Hematopoietic multipotent progenitor cell treated with erythropoietin and hydrocortisone succinate and interleukin-3 and kit ligand, for 17 days (in vitro differentiated cells): ENCODE measurements at places on chromosomes 3 and 15.

DNA sequence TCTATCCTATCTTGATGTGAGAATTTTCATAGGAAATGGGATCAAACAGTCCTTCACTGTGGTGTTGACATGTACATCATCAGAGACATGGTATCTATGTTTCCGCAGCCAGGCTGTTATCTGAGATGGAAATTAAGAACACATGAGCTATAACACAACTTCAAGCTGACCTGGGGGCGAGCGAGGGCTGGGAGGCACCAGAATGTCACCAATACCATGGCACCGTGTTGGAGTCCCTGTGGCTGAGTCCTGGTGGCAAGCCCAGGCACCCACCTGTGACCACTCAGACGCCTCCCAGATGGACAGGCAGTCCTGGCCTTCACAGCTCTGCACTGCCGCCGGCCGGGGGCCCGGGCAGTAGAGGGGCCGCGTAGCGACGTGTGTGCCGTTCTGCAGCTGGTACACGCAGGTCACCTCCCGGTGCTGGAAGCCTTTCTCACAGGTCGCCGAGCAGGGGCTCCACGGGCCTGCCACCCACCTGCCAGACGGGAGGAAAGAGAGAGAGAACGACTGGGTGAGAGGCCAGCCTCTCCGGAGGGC, 263.9 kb upstream of the LYSMD4 start:
- no peak for DNase-seq

GRCh38 chr15:64029633-64030032, 16.7 kb downstream of the DAPK2 start:
- DNase-seq, result no peak

DNA sequence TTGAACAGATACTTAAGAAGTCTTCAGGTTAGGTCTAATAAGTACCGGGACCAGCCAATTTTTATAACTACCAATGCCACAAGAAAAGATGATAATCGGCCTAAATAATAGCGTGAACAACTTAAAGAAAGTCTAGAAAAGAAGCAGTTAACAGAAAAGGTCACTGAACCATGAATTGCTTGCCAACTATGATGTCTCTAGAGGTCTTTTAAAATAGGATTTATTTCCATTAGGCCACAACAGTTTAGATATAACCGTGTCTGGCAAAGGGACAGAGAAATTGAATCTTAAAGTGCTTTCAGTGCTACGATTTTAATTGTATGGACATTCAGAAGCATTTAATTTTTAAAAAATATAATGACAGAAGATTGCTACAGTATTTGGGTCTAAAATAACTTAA, 1070.4 kb downstream of the ROBO1 start:
- no peak for DNase-seq

- DNase-seq, result no peak
These were observed 25.6 kb downstream of the TMEM207 start for GRCh38 chr3:190424108-190424477.

DNA sequence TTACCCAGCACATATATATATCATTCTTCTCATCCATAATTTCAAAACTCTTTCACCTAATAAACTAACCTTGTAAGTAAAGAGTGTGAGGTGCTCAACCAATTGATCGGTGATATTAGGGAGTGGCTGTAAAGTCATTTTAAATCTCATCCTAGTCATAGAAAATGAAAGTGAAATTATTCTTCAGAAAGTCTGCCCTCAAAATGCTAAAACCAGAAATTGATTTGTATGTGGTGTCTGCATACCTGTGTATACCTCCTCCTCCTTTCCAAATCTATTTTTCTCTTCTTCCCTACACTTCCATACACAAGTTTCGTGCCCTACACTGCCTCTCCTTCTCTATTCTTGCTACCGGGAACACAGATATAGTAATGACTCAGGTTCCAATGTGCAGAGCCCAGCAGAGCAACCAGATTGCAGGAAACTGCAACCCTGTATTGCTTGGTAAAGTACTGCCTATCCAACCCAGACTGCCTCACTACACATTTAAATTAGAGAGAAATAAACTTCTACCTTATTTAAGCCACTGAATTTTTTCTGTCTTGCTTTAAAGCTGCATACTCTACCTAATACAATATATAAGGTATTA, 7.4 kb upstream of the TBC1D5 start:
- DNase-seq, result no peak

GRCh38 chr3:187011915-187012314, 81.6 kb downstream of the ST6GAL1 start:
- DNase-seq, result no peak

DNA sequence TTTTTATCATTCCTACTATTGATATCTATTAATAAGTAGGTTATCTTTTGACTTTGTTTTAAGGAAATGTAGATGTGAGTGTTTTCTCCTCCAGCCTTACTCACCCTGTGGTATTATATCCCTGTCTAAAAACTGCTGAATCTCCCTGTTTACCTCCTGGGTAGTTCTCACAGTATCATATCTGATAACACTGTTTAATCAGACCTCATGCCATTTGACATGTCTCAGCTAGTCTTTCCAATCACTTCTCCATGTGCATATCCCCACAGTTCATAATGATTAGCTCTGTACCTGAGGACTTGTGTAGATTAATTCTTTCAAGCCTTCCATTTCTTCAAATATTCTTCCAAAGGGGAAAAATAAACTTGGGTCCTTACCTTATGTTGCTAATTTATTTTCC, 30.7 kb downstream of the DUOX2 start:
- no peak for DNase-seq

GRCh38 chr3:26058901-26059321, 269.0 kb downstream of the OXSM start:
- DNase-seq, result no peak

DNA sequence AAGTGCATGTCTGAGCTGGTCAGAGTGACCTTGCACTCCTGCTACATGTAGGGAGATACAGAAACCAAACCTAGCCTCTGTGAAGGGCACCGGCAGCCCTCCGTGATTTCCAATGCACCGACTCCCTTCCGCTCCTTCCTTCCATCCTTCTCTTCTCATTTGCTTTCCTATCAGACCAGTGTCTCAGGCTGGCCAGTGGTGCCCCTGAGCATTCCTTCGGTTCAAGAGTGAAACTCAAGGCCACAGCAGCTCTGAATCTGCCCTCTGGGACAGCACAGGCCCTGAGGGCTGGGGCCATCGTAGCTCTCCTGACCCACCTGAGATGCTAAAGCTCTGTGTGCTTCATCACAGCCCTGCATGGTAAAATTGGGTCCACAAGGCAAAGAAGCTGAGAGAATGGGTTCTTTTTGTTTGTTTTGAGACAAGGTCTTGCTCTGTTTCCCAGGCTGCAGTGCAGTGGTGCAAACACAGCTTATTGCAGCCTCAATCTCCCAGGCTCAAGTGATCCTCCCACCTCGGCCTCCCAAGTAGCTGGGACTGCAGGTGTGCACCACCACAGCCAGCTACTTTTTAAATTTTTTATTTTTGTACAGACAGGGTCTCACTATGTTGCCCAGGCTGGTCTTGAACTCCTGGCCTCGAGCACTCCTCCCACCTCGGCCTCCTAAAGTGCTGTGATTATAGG, 2.3 kb upstream of the BMF start:
- DNase-seq, result no peak

GRCh38 chr3:18752273-18752934, 327.3 kb upstream of the SATB1 start:
- DNase-seq, result no peak

- no peak for DNase-seq
These were observed 26.2 kb upstream of the ANXA2 start for GRCh38 chr15:60424006-60424405.

GRCh38 chr15:63335543-63336240, 46.0 kb downstream of the CA12 start:
- DNase-seq, result no peak

GRCh38 chr3:139541532-139542288, 2.2 kb upstream of the RBP1 start:
- no peak for DNase-seq

GRCh38 chr15:67048281-67049279, 16.8 kb upstream of the SMAD3 start:
- no peak for DNase-seq

DNA sequence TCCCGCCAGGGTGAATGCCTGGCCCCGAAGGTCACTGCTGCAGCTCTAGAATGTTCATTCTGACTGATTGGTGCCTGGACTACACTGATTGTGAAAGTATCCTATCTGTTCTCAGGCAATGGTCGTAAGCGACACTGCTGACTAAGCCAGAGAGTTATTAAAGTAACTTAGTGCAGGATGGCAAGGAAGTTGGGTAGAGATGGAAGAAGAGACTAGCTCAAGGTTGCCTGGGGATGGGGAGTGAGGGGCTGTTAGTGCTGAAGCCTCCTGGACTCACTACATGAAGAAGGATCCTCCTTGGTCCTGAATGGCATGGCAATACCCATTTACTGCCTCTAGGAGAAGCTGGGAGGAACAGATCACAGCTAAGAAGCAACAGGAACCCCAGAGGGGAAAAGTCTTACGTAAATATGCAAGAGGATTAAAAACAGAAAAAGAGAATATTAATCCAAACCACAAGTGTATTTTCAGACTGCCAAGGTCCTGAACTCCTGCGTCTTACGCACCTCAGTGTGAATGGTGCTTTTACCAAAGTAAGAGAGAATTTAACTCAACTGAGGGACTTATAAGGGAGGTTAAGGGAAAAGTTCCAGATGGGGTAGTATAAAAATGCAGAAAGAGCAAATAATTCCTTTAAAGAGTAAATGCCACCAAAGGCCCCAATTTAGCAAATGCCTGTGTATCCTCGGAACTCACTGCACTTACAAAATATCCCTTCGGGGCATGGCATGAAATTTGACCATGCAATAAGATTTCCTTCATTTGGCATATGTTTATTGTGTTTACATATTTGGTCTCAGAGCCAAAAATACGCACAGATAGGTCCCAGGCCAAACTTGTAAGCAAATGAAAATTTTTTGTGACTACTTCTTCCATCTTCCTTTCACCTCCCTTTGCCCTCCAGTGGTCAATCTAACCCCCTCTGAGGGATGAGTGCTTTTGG, 64.0 kb upstream of the DGKG start:
- no peak for DNase-seq

DNA sequence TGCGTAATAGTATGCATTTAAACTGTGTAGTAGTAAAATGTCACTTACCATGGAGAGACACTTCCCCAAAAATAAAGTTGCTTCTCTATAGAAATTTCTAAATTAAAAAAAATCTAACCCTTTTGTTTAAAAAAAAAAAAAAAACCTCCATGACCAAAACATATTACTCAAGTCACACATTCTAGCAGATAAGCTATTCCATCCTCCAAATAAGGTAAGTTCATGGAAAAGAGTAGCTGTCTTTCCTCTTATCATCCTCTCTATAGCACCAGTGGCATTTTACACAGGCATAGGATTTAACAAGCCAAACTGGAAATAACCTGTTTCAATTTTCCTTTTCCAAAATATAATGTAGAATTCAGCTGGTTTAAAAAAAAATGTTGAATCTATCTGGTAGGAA, 57.4 kb downstream of the LRRFIP2 start:
- DNase-seq, result no peak

DNA sequence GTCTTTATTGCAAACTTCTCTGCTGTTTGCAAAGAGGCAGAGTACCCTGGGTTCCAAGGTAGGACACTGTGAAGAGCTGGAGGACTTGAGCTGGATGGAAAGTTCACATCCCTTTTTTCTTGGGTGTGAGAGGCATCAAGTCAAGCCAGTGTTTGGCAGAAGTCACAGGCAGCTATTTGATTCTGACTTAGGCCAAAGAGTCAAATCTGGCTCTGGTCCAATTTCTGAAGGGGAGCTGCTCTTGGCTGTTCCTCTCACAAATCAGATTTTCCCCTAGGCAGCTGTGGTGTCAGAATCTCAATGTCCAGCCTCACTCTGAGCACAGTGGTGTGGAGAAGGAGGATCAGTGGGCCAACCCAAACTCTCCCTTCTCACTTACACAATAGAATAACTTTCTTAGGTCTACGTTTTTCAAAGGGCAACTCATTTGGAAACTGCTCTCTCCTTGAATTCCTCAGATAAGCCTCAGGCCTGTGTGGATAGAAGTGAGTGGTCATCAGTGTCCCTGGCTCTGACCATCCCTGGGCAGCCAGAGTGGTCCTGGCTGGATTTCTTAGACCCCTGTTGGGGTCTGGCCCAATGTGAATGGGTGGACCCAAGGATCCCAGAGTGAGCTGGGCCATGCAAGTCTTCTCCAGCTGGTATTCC, 18.2 kb upstream of the AMOTL2 start:
- DNase-seq, result no peak

DNA sequence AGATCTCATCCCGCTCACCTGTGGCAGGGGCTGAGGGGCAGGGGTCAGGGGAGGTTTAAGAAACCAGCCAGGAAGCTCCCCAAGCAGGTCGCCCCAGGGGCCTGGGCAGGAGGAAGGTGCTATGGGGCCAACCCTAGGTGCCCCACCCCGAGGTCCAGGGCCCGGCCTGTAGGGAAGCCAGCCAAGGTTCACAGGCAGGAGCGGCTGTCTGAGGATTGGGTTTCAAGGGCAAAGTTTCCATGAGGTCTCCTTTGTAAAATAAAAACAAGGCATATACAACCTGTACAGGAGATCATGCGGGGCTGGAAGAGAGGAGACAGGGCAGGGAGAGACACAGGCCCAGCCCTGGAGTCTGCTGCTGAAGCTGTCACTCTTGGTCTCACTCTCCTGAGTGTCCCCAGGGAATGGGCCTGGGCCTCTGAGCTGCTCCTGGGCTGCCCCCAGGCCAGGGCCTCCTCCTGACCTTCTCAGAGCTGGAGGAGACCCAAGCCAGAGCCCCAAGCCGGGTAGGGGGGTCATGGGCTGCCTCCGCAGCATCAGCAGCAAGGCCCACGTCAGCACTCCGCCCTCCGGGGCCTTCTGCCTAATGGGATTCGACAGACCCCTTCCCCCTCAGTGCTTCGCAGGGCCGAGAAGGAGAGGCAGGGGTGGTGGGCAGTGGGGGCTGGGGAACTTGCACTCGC, 5.5 kb downstream of the CPLX3 start:
- DNase-seq, result no peak

DNA sequence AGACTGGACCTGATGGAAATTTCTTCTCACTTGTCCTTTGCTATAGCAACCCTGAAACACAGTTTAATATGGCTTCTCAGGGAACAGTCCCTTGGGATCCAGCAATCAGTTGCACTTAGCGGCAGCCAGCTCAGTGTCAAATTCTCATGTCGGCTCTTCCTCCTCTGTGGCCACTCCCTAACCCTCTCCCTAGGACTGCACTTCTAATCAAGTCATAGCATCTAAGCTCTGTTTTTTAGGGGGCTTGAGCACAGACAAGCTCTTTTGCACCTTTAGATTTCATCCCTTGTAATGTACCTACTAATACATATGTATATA, 250.5 kb upstream of the TLE3 start:
- DNase-seq, result no peak

GRCh38 chr15:61318301-61318700, 89.2 kb upstream of the RORA start:
- DNase-seq, result no peak

GRCh38 chr3:13365390-13366379, 54.4 kb downstream of the NUP210 start:
- DNase-seq, result no peak
